ENCODE measurements at places on chromosomes 6 and 20.

- DNase-seq = no peak
These were observed 113.9 kb downstream of the PRDM1 start for GRCh38 chr6:106199998-106200397.

DNA sequence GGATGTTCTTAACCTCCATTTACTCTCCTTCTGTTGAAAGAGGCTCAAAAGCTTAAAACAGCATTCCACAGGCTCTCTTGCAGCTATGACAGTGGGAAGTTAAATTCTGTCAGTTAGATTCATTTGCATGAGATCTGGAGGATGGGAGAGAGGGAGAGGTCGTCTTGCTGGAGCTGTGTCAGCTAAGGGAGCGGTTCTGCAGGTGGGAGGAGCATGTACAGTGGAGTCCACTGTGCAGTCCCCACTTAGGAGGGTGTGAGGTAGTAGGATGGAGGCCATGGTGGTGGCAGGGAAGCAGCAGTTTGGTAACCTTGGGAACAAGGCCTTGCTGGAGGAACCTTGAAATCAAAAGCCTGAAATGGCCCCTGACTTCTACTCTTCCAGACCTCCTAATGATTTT is 12.0 kb upstream of the B4GALT5 start:
- no peak for DNase-seq

DNA sequence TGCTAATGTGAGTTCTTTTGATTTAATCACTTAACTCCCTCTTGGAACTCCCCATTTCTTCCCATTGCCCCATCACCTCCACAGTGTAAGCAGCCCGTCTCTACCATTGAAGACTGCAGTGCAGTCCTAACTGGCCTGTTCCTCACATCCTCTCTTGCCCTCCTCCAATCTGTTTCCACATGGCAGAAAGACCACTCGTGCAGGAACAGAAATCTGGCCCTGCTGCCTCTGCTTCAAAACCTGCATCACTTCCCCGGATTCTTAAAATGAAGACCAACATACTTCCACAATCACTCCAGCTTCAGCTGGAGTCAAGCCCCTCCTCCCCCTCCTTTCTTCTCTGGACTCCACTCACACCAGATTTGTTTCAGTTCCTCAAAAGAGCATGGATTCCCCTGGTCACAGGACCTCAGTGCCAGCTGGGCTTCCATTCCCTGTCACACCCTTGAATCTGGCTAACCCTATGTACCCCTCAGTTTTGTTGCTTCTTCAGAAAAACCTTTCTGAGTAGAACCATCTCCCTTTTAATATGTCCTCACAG is 802.3 kb downstream of the MAFB start:
- no peak for DNase-seq

DNA sequence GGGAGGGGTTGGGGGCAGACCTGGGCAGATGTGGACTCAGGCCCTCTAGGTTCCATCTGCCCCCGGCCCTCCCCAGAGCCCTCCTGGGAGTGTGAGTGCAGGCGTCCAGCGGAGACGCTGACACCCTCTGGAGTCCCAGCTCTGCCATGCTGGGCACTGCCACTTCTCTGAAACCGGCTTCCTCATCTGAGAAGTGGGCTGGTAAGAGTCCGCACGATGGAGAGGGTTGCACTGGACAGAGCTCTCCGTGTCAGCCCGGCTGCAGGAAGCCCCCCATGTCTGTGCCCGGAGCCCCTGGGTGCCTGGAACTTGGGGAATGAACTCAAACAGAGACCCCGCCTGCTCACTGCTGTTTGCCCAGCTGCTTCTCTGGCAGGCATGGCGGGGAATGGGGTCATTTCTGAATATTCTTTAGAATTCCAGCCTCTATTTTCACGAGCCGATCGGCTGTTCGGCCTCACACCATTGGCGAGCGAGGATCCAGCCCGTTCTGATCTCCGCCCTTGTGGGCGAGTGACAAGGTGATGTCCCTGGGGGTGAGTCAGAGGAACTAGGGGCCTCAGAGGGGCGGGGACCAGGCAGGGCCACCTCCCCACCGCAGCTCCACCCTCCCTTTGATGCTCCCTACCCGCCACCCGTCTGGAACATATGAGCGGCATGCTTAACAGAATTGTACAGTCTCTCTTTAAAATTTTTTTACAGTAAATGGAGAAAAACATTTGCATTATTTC is 47.8 kb upstream of the GATA5 start:
- DNase-seq = peak; percentile 79

DNA sequence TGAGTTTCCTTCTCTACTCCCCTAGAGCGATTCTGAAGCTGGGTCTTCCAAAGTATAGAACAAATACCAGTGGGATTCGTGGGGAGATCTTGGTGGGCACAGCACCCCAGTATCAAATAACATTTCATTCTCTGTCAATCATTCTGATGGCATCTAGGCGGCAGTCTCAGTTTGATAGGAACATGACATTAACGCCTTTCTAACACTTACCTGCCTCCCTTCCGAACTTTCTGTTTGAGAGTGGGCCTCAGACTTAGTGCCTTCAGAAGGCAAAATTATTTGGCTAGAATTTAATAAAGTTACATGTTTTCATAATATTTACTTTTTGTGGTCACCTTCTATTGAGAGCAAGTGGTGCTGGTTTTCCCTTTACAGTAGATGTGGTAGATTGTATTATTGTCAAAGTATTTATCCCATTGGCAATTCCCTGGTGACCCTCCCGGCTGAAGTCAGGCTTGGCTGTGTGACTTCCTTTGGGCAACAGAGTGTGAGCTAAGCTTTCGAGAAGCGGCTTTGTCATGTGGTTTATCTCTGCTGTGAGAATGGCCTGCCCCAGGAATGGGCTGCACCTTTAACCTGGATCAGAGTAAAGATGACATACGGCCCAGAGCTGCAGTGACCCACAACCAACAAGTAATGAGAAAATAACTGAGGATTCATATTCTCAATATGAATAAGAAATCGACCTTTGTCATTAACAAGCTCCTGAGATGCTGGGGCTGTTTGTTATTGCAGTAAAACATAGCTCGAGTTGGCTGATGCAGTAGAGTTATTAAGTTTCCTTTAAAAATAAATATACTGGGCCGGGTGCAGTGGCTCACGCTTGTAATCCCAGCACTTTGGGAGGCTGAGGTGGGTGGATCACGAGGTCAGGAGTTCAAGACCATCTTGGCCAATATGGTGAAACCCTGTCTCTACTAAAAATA is 45.2 kb upstream of the PTPN1 start:
- DNase-seq = no peak

- peak; percentile 51 for DNase-seq
These were observed 3.0 kb downstream of the ARID1B start for GRCh38 chr6:156780102-156780641.

- DNase-seq = no peak
These were observed 315.2 kb upstream of the SULF2 start for GRCh38 chr20:48100483-48100882.

DNA sequence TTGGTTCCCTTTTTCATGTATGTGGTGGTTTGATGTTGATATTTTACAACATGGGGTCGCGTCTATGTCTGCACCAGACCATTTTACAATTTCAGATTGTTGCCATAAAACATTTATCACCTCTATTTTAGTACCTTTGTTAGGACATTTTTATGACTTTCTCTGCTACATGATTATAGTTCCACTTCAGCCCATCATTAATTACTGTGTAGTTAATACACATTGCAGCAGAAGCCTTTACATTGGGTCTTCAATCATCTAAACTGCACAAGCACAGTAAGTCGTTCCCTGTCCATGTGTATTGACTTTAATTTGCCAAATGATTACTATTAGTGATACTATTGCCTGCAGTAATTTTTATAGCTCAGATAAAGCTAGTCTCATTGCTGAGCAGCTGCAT is 15.7 kb upstream of the TMEM217 start:
- no peak for DNase-seq

GRCh38 chr20:10781526-10781925 is 107.7 kb upstream of the JAG1 start:
- DNase-seq = no peak

- no peak for DNase-seq
These were observed 125.9 kb upstream of the INSM1 start for GRCh38 chr20:20241976-20242375.

DNA sequence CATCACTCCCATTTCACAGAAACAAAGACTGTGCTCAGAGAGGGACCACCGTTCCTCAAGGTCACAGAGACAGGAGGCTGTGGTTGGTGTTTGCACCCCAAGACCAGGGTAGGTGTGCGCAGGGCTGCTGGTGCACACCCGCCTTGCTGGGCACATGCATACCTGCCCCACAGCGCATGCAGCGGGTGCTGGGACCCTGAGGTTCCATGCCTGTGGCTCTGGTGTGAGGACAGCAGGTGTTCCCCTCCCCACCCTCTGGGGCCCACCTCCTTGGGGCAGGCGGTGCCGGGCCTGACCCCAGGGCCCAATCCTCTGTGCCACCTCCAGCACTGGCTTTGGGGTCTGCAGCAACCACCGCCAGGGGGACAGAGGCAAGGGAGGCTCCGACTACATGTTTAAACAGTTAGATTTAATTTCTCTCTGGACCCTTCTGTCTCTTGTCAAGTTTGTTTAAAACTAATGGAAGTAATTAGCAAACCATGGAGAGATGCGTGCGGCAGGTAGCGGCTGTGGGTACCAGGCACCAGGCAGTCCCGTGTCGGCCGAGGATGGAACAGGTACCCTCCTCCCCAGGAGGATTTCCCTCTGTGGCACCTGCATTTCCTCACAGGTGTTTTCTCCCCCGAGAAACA is 327.8 kb downstream of the TAF4 start:
- DNase-seq = no peak

DNA sequence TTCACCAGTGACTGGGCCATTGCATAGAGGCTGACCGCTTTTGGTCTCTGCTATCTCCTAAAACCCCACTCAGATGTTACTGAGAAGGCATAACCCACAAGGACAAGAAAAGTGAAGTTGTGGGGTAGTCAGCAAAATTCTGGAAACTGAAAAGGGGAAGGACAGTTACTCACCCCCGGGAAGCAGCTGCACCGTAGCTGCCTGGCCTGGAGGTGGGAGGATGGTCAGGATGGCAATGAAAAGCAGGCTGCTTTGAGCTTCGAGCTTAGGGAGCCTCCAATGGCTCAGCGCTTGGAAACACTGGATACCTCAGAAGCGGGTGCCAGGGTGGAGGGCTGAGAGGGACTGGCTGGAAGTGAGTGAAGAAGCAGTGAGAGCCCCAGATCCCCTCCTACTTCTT is 56.0 kb downstream of the KCNK5 start:
- DNase-seq = no peak

DNA sequence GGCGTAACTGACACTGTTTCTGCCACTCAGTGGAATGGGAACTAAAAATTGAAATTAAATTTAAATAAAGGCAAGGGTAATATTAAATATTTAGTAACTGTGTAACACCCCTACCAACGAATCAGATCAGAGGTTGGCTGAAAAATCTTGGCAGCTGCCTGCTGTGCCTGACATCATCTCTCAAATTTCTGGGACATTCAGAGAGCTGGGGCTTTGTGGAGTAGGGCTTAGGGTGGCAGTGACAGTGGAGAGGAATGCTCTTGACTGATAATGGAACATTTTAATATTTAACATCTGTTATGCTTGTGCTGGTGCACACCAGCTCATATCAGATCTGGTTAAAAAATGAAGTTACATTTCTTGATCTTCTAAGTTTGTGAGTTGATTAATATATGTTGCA is 62.2 kb downstream of the RFPL4B start:
- no peak for DNase-seq

DNA sequence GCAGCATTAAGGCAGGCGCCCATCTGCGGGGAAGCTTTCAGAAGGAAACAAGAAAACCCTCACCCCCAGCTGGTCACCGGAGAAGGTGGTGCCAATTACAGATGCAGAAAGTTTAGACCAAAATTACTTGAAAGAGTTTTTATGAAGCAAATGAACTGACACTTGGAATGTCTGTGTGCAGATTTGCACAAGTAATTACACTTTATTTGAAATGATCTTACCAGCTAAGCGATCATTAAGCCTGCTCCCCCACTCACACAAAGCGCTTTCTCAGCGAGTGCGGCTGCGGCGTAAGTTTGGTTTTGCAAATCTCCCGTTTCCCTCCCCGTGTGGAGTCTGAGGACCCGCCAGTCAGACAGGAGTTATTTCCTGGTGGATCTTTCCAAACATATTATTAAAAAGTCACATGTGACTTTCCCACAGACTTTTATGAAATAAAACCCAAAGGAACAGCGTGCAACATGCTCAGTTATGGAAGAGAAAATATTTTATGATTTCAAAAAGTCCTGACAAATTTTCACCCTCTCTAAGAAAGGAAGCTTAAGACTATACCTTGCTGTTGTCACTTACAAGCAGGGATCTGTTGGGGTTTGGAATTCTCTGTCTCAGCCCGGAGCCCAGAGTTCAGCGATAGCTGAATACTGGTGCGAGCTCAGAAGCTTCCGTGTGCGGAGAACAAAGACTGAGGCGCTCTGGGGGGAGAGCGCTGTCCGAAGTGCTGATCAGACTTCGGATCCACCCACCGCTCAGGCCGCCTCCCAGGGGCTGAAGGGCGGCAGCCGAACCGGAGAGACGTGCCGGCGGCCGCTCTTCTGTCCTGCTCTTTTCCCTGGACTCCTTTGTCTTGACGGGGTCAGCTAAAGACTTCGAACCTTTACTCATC is 2.7 kb upstream of the MYT1 start:
- peak; percentile 36 for DNase-seq

DNA sequence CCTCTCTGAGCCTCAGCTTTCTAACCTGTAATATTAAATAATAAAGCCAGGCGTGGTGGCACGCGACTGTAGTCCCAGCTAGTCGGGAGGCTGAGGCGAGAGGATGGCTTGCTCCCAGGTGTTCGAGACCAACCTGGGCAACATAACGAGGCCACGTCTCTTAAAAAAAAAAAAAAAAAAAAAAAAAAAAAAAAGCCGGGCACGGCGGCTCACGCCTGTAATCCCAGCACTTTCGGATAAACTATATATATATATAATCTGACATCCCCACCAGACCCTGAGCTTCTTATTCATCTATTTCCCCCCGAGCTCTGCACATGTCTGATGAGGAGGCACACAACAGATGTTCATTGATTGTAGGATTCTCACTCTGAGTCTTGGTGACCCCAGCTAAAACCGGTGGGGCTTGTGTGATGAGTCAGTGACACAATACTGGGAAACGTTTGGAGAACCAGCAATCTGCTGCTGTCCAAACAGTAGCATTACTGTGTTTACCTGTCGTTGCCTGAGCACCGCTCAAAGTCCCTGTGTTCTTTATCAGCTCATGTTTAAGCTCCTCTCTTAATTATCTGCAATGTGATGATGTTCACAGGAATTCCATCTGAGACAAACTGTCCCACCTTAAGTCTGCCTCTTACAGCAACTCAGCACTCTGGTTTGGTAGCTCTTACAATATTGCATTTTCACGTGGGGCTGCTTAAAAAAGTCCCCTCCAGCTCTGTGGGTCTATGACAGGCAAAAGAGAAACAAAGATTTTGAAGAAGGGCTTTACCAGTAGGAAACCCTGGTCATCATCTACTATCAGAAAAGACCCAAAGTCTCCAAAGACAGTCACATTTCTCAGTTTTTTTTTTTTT is 1.0 kb upstream of the SPATA2 start:
- DNase-seq = peak; percentile 41

DNA sequence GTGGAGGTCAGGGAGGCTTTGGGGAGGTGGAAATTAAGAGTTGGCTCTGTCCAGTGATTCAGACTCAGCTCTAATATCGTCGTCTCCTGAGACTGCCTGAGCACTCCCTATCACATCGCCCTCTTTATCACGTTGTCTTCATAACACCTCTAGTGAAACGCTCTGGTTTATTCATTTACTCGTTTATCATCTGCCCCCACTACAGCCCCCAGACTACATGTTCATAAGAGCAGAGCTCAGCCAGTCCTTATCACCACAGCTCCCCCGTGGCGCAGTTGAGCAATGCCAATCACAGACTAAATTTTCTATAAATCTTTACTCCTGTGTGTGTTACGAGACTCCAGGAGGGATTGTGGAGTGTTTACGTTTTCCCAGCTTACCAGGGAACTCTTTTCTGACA is 316.2 kb downstream of the ADGRB3 start:
- DNase-seq = no peak

- DNase-seq = no peak
These were observed 21.7 kb upstream of the SENP6 start for GRCh38 chr6:75579951-75580350.

Measured in activated CD4-positive, alpha-beta T cell treated with anti-CD3 and anti-CD28 coated beads, Interleukin-2, amount 50 U/mL, for 48 hours (primary cell).